ENCODE measurements at places on chromosomes 4 and X.
A peak's percentile ranks its signal among the peaks of the same experiment; 100 is the strongest.

DNA sequence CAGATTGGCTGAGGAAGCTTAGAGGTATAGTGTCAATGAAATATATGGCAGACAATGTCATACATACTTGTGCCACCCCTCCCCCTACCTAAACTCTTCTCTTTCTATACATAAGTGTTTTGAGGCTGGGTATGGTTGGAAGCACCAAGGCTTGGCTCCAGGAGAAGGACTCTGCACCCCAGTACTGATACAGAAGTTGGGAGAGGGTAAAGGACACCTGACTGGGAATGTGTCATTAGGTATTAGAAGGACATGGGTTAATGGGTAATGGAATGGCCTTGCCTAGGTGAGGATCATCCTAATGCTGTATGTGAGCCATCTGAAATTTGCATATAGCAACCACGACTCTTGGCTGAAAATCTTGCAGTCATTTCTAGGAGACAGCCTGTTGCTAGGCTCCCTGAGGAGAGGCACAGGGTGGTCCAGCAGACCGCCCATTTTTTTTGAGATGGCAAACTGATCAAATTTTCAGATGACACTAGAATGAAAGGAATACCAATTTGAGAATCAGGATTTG, 26.8 kb upstream of the AP1S2 start:
- no peak for DNase-seq

DNA sequence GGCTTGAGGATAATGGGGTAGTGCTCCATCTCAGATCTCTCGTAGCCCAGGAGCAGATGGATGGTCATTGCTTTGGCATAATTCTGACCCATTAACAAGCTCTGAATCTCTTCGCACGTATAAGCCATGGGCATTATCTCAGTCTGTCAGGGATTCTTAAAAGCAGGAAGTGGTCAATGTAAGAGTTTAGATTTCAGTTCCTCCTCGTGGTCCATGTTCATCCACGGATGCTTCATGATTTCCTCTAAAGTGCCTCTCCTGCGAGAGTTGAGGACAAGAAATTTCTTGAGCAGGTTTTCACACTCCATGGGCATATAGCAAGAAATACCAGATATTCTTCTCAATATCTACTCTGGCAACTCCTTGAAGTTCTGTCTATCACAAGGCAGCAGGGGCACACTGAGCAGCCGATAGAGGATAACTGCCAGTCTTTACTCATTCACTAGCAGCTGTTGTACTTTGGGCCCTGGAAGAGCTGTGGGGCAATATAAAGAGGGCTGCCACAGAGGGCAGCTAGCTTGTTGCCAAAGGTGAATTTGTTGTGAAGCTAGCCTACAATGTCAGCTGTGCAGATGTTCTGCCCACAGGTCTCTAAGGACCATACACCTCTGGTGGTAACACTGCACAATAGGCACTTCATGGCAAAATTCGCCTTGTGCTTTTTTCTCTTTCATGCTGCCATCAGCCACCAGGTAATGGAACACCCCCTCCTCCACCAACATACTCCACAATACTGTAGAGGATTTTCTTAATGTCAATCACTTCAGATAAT, 52.0 kb upstream of the WDR17 start:
- DNase-seq = no peak

DNA sequence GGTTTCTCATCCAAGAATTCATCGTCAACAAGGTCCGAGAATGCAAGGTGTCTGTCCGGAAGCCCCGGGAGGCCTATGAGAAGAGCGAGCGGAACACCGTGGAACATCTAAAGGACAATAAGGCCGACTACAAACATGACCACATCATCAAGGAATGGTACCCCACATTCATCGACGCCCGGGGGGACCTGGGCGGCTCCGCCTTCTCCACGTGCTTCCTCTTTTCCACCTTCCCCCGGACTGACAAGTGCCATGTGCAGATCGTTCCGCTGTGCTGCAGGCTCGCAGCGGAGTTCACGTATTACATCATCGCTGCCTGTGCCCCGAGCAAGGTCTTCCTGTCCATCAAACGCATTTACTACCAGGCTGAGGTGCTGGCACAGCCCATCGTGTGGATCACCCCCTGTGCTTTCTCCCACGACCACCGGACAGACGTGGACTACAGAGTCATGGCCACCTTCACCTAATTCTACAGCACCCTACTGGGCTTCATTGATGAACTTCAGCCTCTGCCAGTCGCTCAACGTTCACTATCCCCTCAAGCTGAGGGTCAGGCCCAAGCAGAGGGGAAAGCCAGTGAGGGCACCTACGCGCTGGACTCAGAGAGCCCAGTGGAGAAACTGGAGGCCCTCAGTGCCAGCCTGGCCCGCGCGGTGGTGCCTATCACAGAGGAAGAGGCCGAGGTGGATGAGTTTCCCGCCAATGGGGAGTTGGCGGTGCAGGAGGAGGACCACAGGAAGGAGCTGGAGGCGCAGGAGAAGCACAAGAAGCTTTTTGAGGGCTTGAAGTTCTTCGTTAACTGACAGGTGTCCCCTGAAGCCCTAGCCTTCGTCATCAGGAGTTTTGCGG, 125.9 kb upstream of the PABPC4L start:
- no peak for DNase-seq

- peak; percentile 5 for DNase-seq
These were observed 83.6 kb downstream of the CCNG2 start for GRCh38 chr4:77240469-77241066.

DNA sequence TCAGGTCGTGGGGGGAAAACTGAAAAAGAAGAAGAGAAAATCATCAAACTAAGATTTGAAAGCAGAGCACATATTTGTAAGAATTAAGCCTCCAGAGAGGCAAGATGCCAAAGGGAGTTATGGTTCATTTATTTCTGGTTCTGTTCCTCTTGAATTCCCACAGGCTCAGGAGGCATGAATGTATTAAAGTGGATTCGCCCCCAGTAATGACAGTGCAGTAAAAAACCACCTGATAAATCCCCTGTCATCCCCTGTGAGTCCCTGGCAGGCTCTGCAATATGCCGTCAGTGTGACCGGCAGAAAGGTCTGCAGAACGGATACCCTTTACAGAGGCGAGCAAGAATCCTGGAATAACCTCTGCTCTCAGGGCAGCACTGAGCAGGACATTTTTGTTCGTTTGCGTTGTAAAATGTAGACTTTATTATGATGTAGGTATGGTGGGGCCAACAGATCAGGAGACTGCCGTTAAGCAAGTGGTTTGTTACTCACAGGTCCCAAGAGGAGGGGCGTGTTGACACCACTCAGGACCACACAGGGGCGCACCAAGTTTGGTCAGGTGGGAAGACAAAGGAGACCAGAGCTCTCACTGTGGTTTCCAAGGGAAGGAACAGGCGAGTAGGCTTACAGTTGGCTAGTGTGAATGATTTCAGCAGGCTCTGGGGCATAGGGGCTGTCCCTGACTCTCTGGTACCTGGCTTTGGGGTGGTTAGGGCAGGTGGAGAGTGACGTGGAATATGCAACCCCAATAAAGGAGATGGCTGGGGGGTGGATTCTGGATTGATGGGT, 75.3 kb downstream of the DHRSX start:
- no peak for DNase-seq

- no peak for DNase-seq
These were observed 911.3 kb upstream of the LCORL start for GRCh38 chr4:18932730-18933339.

- DNase-seq = no peak
These were observed 912.9 kb upstream of the INTU start for GRCh38 chr4:126719852-126720251.
